ENCODE measurements at places on chromosomes 4 and X.

GRCh38 chrX:129631849-129632248 is 22.9 kb downstream of the APLN start:
- DNase-seq = no peak

DNA sequence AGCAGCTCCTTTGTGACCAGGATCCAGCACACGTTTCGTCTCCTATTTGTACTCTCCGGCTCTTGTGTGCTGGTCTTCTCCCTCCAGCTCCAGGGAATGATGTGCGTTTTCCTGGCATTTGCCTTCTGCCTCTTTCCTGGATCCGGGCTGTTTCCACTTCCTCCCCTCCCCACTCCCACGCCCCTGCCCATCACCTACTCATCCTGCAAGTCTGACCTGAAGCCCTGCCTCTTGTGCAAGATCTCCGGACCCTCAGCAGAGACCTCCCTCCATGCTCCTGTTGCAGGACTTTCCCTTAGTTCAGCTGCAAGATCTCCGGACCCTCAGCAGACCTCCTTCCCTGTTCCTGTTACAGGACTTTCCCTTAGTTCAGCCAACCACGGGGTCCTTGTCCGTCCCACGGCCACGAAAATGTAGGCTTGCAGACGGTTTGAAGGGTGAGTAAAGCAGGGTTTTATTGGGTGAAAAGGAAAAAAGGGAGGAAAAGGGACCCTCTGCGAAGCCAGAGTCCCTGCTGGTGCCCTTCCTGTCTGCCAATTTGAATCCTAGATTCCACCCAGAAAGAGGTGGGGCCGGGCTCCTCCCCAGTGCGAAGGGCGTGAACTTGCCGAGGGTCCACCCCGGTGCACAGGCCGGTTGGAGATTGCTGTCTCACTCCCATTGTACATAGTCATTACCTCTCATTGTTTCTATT is 74.4 kb upstream of the IRF2 start:
- DNase-seq = peak; percentile 20

GRCh38 chrX:72306085-72306801 is 529 bp upstream of the CITED1 start:
- DNase-seq = no peak

- no peak for DNase-seq
These were observed 2.7 kb upstream of the ALAS2 start for GRCh38 chrX:55033429-55033828.

GRCh38 chr4:163554870-163555465 is 60.5 kb downstream of the TMA16 start:
- peak; percentile 13 for DNase-seq

DNA sequence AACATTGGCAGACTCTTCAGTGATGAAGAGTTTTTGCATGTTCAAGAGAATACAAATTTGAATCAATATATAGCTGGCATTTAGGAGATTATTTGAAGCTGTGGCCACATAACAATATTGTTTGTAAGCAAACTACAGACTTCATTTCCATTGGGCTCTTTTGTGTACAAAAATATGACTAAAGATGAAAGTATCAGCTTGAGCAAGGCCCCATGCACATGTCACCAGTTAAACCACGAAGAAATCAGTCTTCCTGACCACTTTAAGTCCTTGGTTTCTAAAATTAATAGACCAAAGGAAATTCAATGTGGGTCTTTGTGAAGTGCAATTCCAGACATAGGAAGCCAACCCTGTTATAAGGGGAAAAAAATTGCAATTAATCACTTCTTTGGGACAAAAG is 1664.6 kb upstream of the ADGRL3 start:
- DNase-seq = no peak

DNA sequence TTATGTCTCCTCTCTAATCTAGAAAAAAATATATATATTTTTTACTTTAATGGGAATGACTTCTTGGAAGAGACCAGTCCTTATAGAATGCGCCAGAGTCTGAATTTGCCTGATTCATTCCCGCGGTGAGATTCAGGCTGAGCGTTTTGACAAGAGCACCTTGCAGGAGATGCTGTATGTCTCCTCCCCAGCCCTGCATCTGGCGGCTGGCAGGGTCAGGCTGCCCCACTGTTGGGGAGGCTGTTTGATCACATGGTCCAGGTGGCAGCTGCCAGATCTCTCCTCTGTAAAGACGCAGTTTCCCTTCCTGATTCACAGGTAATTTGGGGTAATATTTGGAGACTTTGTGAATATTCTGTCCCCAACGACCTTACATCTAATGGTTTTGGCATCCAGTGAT is 9.7 kb downstream of the PDZD4 start:
- no peak for DNase-seq

GRCh38 chrX:50393902-50394301 is 76.7 kb downstream of the DGKK start:
- no peak for DNase-seq

- DNase-seq = no peak
These were observed 197.1 kb downstream of the RASL11B start for GRCh38 chr4:53059256-53059655.

All from lung microvascular endothelial cell (primary cell).